Hematopoietic multipotent progenitor cell treated with erythropoietin and hydrocortisone succinate and interleukin-3 and kit ligand, for 8 days (in vitro differentiated cells): ENCODE measurements at places on chromosomes 1 and 21.
A peak's percentile ranks its signal among the peaks of the same experiment; 100 is the strongest.

DNA sequence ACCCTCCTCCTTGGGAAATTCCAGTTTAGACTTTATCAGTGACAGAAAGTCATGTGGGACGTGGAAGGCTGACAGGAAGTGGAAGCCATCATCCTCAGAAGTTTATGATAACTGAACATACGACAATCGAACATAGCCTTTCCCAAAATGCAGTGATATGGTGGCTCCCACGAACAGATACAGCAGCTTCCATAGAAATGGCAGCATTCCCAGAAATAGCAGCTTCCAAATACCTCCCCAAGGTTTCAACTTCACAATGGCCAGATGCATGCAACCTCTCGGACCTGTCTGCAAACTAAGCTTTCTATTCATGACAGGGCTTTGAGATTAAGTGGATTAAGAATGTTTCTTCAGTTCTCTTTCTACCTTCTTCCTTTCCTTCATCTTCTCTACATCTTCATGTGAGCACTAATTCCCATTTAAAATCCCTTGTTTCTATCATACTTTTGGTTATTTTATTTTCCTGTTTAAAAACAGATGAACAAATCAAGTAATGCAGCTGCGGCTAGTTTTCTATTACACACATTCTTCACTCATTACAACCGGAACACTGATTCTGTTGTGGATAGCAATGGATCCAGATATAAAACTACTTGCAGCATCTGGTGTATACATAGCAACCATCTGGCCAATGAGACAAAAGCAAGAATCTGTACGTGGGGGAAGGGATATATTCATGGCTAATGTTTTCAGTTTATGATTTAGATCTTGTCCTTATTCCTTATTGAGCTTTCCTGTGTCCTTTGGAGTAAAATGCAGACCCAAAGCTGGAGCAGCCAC is 304.8 kb downstream of the BRINP3 start:
- no peak for DNase-seq

DNA sequence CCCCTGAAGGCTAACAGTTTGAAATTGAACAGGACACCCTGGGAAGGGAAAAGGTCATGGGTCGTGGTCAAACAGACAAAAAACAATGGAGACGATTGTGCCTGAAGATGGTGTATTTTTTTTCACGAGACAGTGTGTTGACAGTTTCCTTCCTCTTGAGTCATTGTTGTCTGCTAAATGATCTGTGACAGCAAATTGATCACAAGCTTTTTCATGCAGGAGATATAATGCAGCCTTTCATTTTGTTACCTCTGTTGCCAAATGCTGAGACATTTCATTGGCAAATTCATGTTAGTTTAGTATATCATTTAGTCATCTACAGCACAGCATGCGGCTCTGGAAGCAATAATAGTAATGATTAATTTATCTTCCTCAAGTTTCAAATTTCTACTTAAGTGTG is 27.7 kb downstream of the UBE2U start:
- DNase-seq: no peak

- DNase-seq: no peak
Observed at GRCh38 chr1:81505831-81506230, 294.9 kb upstream of the ADGRL2 start.

DNA sequence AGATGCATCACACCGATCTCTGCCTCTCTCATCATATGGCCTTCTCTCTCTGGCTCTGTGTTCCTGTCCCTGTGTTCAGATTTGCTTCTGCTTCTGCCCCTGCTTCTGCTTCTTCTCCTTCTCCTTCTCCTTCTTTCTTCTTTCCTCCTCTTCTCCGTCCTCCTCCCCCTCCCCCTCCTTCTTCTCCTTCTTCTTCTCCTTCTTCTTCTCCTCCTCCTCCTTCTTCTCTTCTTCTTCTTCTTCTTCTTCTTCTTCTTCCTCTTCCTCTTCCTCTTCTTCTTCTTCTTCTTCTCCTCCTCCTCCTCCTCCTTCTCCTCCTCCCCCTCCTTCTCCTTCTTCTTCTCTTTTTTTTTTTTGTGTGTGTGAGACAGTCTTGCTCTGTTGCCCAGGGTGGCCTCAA is 139.9 kb upstream of the KLHDC7A start:
- no peak for DNase-seq

GRCh38 chr1:111203681-111204200 is 3.3 kb upstream of the DENND2D start:
- peak; percentile 91 for DNase-seq

- DNase-seq: no peak
Observed at GRCh38 chr21:37711286-37711829, 204.9 kb downstream of the KCNJ6 start.

- no peak for DNase-seq
Observed at GRCh38 chr1:8985915-8986813, 40.1 kb downstream of the SLC2A7 start.

DNA sequence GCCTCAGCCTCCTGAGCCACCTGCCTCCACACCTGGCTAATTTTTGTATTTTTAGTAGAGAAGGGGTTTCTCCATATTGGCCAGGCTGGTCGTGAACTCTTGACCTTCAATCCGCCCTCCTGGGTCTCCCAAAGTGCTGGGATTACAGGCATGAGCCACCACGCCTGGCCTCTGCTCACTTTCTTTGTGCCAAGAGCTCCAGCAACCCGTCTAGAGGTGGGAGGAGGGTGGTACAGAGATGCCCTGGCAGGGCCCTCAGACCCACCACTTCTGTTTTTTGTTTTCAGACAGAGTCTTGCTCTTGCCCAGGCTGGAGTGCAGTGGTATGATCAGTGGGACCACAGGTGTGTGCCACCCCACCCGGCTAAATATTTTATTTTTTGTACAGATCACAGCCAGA is 6.9 kb upstream of the SYNC start:
- no peak for DNase-seq

GRCh38 chr1:171919891-171920887 is 78.9 kb downstream of the DNM3 start:
- DNase-seq: no peak

GRCh38 chr21:36889401-36889800 is 77.1 kb downstream of the HLCS start:
- no peak for DNase-seq

GRCh38 chr1:119159966-119160365 is 19.5 kb upstream of the WARS2 start:
- DNase-seq: no peak

GRCh38 chr21:45220071-45220481 is 67.6 kb downstream of the POFUT2 start:
- no peak for DNase-seq

DNA sequence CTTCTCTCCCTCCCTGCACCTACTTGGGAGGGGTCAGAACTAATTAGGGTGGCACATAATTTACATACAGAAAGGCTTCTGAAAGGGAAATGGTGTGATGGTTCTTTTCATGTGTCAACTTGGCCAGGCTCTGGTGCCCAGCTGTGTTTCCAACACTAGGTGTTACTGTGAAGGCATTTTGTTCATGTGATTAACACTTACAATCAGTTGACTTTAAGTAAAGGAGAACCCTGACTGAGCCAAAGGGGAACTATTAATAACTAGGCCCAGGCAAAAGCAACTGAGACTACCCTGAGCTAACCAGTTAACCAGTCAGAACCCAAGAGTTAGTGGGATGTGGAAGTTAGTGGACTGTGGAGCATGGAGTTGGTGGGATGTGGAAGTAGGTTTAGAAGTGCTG is 114.9 kb downstream of the SEC16B start:
- DNase-seq: no peak

DNA sequence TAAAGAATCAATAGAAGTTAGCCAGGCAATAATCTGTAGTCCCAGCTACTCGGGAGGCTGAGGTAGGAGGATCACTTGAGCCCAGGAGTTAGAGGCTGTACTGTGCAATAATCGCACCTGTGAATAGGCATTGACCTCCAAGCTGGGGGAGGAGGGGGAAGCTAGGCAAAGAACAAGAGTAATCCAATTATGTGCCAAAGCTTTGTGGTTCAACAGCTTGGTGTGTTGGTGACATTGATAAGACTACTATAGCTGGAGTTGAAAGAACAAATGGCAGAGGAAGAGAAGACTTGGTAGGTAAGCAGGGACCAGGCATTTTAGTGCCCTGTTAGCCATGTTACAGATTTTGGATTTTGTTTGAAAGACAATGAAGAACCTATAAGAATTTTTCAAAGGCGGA is 2.1 kb upstream of the TMCO2 start:
- DNase-seq: peak; percentile 89

DNA sequence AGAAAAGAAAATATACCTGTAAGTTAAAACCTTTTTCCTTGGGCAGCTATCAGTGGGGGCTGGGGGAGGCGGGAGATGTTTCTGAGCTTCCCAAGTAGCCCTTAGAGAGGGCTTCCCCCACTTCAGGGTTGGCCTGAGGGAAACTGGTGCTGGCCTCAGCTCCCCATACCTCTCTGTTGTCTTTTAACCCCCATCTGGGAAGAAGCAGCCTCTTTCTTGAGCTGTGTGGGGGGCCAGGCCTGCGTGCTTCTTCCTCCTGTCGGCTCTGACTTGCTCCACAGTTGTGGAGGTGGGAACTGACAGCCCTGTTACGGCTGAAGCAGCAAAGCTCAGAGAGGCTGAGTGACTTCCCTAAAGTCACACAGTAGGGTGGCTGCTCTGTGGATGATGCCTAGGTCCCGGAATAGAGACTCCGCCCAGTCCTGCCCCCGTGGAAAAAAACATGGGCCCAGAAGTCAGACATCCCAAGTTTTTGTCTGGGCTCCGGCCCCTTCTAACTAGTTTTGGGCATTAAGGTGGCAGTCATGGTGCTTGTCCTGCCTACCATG is 55.2 kb downstream of the ATP5PO start:
- DNase-seq: no peak

- peak; percentile 38 for DNase-seq
Observed at GRCh38 chr1:6378096-6378746, 15.3 kb downstream of the ACOT7 start.

- DNase-seq: no peak
Observed at GRCh38 chr21:33971492-33972013, 55.9 kb upstream of the ATP5PO start.

DNA sequence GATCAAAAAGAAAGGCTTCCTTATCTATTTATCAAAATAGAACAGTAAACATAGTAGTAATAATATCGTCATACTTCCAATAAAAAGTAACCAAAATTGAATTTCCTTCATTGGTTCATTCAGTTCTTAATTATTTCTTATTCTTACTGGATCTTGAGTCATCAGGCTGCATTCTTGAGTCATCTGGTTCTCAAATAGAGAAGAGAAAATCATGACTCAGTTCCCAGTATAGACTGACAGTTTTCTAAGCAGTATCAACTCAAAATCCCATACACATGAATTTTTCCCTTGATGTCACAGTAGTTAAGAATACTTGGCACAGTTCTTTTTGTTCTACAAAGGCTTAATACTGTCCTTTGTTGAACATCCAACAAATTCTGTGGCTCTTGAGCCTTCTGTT is 626.9 kb upstream of the ADGRL4 start:
- no peak for DNase-seq

- DNase-seq: no peak
Observed at GRCh38 chr21:42112857-42113256, 41.7 kb downstream of the UMODL1 start.

- no peak for DNase-seq
Observed at GRCh38 chr1:233031521-233031920, 81.1 kb downstream of the NTPCR start.

DNA sequence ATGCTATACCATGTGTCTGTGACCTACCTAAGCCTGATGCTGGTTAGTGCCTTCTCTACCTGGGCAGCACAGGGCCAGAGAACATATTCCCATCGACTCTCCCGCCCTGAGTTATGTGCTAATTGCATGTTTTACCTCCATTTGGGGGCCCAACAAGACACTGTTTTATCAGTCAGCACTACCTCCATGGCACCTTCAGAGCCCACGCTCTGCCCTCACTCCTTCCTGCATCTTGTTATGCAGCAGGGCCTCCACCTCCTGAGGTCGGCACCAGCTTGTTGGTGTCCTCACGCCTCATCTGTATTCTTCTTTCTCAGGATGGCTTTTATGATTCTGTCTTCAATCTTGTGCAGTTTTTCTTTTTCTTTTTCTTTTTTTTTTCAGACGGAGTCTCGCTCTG is 11.9 kb downstream of the WNT9A start:
- no peak for DNase-seq

DNA sequence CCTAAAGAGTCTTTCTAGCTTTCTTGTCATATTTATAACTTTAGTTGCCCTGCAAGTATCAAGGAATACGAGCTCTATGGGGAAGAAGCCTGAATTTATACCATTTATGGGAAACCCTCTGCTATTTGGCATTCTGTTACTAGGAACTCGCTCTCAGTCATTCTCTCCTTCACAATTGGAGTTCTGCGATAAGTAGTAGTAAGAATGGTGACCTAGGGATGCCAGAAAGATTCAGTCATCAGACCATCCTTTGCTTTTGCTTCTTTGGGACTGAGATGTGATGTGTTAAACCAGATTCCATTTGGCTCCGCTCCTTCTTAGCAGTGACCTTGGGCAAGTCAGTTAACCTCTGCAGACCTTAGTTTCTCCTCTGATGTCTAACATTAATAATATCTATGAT is 256.5 kb downstream of the FGGY start:
- no peak for DNase-seq

- no peak for DNase-seq
Observed at GRCh38 chr1:247913786-247914185, 6.3 kb upstream of the OR2T8 start.

DNA sequence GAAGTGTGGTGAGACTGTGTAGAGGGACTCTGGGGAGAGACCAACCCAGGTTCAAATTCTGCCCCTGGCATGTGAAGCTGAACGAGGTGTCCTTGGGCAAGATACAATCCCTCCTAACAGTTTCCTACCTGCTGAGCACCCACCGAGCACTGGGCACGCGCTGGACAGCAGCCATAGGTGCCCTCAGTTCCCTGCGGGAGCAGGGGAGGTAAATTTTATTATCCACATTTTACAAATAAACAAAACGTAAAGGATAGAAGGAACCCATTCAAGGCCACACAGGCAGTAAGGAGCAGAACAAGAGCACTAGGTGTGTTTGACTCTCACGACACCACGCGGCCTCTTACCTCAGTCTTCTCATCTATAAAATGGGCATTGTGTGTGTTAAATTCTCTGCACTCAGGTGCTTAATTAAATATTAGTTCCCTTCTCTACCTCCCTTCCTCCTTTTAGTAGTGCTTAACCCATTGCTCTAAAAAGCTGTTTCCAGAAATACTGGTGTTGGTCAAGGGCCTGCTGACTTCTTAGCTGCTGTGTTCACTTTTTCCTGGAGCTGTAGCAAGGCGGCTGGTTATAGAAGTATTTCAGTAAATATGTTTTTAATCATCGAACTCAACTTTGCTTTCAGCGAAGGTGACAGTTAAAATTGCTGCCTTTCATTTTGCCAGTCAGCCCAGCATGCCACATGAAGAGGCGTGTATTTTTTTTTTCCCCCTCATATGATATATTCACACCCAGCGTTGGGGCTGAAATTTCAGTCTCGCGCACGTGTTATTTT is 41.6 kb downstream of the PGBD5 start:
- DNase-seq: no peak

DNA sequence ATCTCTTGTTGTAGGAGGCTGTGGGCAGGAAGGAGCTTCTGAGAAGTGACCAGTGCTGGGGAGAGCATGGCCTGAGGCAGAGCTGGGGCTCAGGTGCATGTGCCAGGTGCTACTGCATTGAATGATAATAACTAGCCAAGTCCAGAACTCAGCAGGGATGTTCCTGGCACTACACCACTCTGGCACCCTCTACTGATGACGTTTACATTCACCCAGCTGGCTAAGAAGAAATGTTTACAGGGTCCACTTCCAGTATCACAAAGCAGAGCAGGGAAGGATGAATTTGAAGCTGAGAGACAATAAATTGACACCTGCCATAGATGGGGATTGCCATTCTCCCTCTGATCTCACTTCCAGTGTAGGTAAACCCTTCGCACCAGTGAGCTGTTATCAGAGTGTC is 411.8 kb downstream of the SETD4 start:
- no peak for DNase-seq

- DNase-seq: peak; percentile 62
Observed at GRCh38 chr1:206734499-206735142, 36.0 kb upstream of the IL19 start.

- no peak for DNase-seq
Observed at GRCh38 chr21:35423709-35424108, 374.6 kb upstream of the RUNX1 start.
